ENCODE measurements at places on chromosomes 4 and X.

- no peak for DNase-seq
These were observed 69.0 kb downstream of the ASB9 start for GRCh38 chrX:15200871-15201270.

- no peak for DNase-seq
These were observed 13.8 kb downstream of the MOB1B start for GRCh38 chr4:70915874-70916559.

DNA sequence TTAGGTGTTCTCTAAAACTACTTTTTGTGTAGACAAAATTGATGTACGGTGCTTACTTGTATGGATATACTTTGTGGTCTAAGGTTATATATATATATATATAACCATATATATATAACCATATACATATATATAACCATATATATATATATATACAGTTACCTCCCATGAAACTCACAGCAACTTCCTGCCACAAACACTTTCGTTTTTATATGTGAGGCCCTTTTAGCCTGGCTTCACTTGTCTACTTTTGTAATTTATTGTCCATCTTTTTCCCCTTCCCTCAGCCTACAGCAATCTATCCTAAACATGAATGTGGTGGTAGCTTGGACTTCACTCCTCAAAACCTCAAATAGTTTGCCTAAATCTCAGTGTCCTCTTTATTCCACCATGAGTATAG lies 72.8 kb upstream of the NPFFR2 start:
- no peak for DNase-seq

DNA sequence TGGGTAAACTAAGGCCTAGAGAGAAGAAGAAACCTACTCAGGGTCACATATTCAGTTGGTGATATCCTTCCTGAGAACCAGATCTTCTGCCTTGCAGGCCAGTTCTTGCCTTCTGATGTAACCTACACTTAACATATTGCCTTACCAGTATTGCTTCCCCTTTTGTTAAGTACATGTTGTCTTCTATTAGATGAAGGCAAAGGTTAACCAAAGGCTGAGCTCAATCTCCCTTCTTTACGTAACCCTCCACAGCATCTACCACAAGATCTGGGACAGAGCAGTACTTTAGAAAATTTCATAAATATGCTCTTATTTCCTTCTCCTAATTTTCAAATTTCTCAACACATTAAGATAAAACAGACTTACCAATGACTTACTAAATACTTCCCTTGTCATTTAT lies 474.4 kb downstream of the SH2D1A start:
- DNase-seq: no peak

- peak; percentile 44 for DNase-seq
These were observed 380.5 kb upstream of the IGFBP7 start for GRCh38 chr4:57490520-57491255.

DNA sequence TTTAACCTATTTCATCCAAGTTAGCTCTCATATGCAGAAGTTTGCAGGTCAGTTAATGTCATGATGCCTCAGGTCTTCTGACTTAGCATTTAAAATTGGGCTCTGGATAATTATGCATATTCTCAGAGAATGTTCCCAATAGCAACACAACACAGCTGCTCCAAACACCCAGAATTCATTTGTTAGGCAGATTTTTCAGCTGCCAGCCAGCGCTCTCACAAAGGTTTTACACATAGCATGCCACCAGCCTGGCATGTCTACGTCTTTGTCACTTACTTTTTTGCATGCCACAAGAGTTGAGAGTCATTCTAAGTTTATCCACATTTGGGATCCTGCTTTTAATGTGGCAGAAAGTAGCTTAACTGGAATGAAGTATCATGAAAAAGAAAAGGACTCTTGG lies 84.8 kb downstream of the LIMCH1 start:
- no peak for DNase-seq

- DNase-seq: peak; percentile 77
These were observed 920 bp downstream of the SETD7 start for GRCh38 chr4:139554893-139555704.

- DNase-seq: no peak
These were observed 96.6 kb upstream of the ADRA2C start for GRCh38 chr4:3669553-3669949.

DNA sequence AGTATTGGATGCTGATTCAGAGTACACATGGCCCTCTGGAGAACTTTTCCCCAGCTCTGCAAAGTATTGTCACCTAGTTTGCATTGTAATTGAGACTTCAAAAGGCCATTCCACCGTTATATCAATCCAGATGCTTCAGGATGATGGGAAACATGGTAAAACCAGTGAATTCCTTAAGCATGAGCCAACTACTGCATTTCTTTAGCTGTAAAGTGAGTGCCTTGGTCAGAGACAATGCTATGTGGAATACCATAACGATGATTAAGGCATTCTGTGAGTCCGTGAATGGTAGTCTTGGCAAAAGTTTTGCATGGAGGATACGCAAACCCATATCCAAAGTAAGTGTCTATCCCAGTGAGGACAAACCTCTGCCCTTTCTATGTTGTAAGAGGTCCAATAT lies 355.2 kb downstream of the DCAF12L2 start:
- no peak for DNase-seq

DNA sequence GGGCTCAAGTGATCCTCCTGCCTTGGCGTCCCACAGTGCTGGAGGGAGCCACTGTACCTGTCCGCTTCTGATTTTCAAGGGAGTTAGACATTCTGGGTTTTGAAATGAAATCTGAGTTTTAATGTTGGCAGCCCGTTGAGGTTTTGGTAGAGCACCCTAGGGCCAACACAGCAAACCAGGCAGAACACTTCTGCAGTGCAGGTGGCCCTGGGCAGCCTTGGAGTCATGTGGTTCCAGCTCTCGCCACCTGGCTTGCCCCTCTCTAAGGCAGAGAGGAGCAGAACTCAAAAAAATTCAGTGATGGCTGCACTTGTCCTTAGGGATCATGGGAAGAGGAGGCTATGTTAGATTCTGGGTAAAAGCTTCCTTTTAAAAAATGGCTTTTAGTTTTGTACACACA lies 74.9 kb downstream of the CLDN34 start:
- no peak for DNase-seq

DNA sequence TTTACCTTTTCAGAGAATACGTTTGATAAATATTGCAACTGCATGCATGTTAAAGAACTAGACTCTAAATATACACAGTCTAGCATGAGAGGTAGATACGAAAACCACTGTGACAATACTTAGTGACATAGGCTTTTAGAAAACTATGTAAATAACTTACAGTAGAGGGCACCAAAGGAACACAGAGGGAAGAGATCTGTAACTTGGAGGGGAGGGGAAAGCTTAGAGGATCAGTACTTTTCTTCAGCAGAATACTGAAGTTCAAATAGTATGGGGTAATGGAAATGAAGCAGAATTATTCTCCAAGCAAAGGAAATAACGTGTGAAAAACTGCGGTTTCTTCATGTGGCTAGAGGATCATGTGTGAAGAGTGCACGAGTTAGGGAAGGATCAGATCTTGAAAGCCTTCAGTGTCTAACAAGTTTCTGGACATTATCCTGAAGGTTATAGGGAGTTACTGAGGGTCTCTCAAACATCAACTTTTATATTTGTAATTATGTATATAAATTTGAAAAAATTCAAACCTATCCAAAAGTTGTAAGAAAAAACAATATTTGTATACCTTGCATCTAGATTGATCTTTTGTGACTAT lies 264.3 kb downstream of the NPFFR2 start:
- peak; percentile 90 for DNase-seq

DNA sequence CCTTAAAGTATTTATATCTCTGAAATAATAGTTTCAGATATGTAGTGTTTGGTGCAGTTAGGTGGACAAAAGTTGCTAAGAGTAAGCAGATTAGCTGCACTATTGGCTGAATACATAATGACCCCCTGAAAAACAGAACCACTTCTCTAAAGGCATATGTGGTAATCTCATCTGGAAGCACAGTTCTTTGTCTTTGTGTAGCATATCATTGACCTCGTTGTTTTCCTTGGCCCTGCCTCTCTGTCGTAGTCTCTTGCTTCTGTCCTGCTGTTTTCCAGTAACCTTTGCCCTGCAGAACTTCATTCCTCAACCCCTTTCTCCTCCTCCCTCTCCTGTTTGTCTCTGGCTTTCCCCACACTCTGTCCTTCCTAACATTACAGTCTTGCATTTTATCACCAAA lies 41.4 kb downstream of the JADE3 start:
- DNase-seq: no peak

GRCh38 chrX:15745179-15745578 lies 7.1 kb downstream of the CA5B start:
- no peak for DNase-seq

DNA sequence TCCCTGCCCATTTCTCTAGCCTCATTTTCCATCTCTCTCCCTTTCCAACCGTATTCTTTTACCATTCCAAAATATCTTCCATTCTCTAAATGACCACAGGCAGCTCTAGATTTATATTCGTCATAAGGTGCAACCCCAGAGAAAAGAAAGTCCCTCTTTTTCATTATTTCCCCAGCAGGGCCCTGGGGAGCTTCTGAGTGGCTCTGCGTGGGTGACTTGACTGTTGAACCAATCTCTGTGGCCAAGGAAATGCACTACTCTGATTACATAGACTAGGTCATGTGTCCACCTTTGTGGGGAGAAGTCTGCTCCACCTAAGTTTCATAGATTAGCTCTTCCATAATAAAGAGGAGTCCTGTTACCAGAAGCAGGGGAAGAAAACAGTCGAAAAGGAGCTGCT lies 51.4 kb downstream of the ATOH1 start:
- no peak for DNase-seq

GRCh38 chr4:5631352-5632065 lies 76.8 kb downstream of the EVC2 start:
- no peak for DNase-seq

GRCh38 chr4:16119981-16120380 lies 36.2 kb upstream of the PROM1 start:
- no peak for DNase-seq

GRCh38 chr4:176971576-176972115 lies 178.9 kb upstream of the VEGFC start:
- peak; percentile 66 for DNase-seq

GRCh38 chr4:63563288-63564014 lies 845.8 kb downstream of the TECRL start:
- peak; percentile 45 for DNase-seq

DNA sequence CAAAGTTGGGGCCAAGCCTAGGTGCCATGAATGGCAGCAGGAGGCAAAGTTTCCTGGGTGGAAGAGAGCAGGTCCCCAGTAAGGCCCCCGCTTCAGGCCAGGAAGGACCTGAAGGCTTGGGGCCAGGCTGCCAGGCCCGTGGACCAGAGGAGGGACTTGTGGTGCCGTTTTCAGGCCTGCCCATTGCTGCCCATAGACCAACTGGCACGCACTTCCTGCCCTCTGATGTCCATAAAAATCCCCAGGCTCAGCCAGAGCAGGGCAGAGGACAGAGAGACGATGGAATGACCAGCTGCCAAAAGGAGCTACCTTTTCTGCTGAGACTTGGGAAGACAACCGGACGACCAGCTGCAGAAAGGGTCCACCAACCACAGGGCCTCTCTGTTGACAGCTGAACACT lies 1205.5 kb downstream of the ARAP2 start:
- no peak for DNase-seq

DNA sequence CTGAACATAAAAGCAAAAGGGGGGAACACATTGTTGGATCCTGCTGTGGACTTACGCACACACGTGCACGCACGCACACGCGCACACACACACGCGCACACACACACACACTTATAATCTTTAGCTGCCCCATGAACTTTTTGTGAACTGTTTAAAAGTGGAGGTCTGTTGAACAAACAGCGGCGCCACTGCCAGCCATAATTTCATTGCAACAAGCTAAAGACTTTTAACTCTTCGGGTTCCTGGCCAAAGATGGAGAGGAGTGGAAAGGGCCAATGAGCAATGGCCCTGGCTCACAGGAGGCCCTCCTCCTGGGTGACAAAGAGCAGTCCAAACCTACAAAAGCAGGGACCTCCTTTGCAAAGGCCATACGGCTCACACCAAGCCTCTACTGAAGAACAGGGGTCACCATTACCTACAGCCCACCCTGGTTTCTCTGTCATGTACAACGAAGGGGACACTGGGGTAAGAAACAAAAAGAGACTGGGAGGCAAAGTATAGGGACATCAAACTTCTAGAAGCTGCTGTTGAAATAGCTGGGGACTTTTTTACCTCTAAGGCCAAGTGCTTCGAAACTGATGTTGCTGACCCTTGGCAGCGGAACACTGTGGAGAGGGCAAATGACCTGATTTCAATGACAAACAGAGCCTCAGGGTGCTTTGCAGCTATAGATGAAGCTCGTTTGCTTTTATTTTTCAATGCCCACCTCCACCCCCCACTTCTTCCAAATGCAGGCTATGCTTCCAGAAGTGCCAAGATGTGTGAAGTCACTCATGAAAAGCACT lies 16.7 kb downstream of the BCOR start:
- no peak for DNase-seq

- DNase-seq: no peak
These were observed 954.0 kb upstream of the TENM3 start for GRCh38 chr4:181289198-181289597.

DNA sequence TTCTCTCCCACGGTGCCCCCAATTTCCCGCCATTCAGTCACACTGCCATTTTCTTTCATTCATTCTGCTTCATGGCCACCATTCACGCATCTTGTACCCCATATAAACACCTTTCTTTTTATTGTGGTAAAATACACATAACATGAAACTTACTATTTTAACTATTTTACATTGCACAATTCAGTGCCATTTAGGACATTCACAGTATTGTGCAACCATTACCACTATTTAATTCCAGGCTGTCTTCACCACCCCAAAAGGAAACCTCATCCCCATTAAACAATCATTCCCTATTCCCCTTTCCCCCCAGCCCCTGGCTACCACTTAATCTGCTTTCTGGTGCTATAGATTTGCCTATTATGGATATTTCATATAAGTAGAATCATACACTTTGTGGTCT lies 15.9 kb downstream of the SPACA5 start:
- DNase-seq: no peak

GRCh38 chr4:2608291-2608690 lies 71.8 kb downstream of the FAM193A start:
- DNase-seq: no peak

- peak; percentile 6 for DNase-seq
These were observed 13.8 kb downstream of the ARAP2 start for GRCh38 chr4:36230534-36230933.

GRCh38 chrX:51917604-51918003 lies 24.2 kb downstream of the MAGED1 start:
- no peak for DNase-seq

DNA sequence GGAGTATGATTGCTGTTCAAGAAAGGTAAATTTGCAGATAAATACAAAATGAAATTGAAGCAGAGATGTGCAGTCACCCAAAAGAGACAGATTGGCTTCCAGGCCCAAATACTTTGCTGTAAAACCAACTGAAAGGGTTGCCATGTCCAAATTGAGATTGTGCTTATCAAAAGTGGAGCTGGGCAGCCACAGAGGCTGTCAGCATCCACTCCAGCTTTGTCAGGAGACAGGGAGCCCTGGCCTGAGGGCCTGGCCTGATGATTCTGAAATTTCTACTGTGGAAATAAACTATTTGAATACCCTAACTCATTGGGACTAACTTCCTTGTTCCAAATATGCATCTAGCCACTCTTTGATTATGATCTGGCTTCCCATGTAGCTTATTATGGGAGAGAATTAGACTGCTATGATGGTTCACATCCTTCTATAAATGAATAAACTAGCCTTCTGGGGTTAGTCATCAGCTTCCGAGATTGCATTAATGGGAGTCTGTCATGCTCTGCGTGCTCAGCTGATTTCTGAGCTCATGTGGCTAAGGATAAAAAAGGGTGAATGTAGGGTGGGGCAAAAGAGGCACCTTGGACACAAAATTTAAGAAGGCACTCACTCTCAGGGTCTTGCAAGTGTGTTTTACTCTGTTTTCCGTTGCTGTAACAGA lies 48.2 kb downstream of the SLC34A2 start:
- DNase-seq: peak; percentile 52

All from PC-3 (cell line).